Thymus (tissue), 14 donors: ENCODE measurements at places on chromosomes 5 and 9. TPM values are rescaled to one million over a fixed set of nuclear protein-coding genes. Genes with fewer than 3 reads are reported as not detected.

Gene ANKRD34B
- polyA plus RNA-seq: 0.59 TPM

Gene MYO10
- 6.0 TPM for polyA plus RNA-seq

Gene PCBD2
- 6.8 TPM for polyA plus RNA-seq

Gene SHISAL2B
- 0.32 TPM for polyA plus RNA-seq

Gene CCDC187
- polyA plus RNA-seq: 0.23 TPM

Gene OR1J4
- polyA plus RNA-seq: 0.07 TPM

Gene PCDHGB3
- polyA plus RNA-seq: 0.14 TPM

Gene SCAI
- 9.4 TPM for polyA plus RNA-seq

Gene TRPM6
- 0.87 TPM for polyA plus RNA-seq

Gene POLR3G
- 1.7 TPM for polyA plus RNA-seq

Gene PCDHGB6
- 1.1 TPM for polyA plus RNA-seq

Gene SLIT3
- 9.2 TPM for polyA plus RNA-seq

Gene HCN1
- 0.02 TPM for polyA plus RNA-seq

Gene NADK2
- polyA plus RNA-seq: 12.4 TPM

Gene NR5A1
- polyA plus RNA-seq: 0.46 TPM

Gene COL23A1
- 2.6 TPM for polyA plus RNA-seq

Gene COL5A1
- 3.2 TPM for polyA plus RNA-seq

Gene AGXT2
- polyA plus RNA-seq: 0.02 TPM

Gene HEMGN
- 4.1 TPM for polyA plus RNA-seq

Gene PCDHA1
- polyA plus RNA-seq: not detected

Gene IFNE
- polyA plus RNA-seq: 0.41 TPM

Gene OLFML2A
- 3.1 TPM for polyA plus RNA-seq

Gene WWC1
- polyA plus RNA-seq: 6.0 TPM

Gene ZFP2
- polyA plus RNA-seq: 2.5 TPM

Gene PCDH12
- polyA plus RNA-seq: 0.52 TPM

Gene OTP
- polyA plus RNA-seq: 0.18 TPM

Gene TEX48
- 0.07 TPM for polyA plus RNA-seq

Gene PROB1
- polyA plus RNA-seq: 1.0 TPM

Gene SPOCK1
- 8.6 TPM for polyA plus RNA-seq

Gene BSPRY
- polyA plus RNA-seq: 6.1 TPM

Gene GFI1B
- polyA plus RNA-seq: 0.34 TPM

Gene GTF2H2C
- 27.9 TPM for polyA plus RNA-seq

Gene NLN
- polyA plus RNA-seq: 2.5 TPM

Gene ORM2
- 1.1 TPM for polyA plus RNA-seq
